Natural killer cell treated with Interleukin-12 subunit alpha and Interleukin-12 subunit beta and Interleukin-15 and Interleukin-18, amount 100 ng/mL, for 72 hours (primary cell): ENCODE measurements at places on chromosomes 5 and 9. TPM values are rescaled to one million over a fixed set of nuclear protein-coding genes. Genes with fewer than 3 reads are reported as not detected.

DNA sequence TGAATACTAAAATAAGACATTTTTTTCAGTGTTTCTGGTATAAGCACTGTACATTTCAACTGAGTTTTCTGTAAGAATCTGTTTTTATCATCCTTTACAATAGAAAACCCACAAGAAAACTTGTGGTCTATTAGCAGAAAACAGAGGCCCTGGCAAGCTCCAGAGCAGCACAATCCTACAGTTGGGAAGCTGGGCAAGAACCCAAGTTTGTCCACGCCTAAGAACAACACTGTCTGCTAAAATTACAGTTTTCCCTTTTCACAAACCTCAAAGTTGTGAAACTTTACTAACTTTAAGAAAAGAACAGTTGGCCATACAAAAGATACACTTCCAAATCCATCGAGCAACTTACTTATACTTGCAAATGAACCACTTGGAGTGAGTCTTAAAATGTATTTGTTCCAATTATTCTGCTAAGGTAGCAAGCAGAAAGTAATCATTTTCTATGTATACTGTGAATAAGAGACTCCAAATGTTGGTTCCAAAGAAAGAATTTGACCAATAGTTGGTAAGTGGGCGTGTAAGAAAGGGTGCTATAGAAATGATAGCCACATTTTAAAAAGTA, 982.0 kb upstream of the ARRDC3 start:
- H3K27ac ChIP-seq = no peak overlapping the region
- no peaks in the 10 kb centered on the region for H3K36me3 ChIP-seq
- no peak for DNase-seq
- no peak overlapping the region for H3K4me3 ChIP-seq

GRCh38 chr9:127285965-127286364, 21.4 kb downstream of the GARNL3 start:
- DNase-seq = no peak
- no peak overlapping the region for H3K4me3 ChIP-seq
- no peaks in the 10 kb centered on the region for H3K4me1 ChIP-seq
- no peak overlapping the region for H3K27ac ChIP-seq

DNA sequence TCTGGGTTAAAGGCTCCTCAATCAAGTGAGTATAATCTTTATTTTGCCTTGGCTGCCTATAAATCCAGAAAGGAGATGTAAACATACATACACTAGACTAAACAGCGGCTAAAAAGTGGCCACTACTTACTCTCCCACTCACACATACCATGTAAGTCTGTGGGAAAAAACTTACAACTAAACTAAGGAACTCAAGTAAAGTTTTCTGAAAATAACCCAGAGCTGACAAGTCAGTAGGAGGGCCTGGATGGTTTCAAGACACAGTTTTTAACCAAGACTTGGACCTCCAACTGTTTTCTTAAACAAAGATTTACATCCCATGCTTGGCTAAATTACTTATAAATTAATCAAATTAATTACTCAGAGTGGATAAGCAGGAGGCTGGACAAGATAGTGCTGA, 64.5 kb downstream of the CEP120 start:
- no peak overlapping the region for H3K4me3 ChIP-seq
- no peak for DNase-seq
- no peak overlapping the region for H3K27ac ChIP-seq
- H3K27me3 ChIP-seq = no peaks in the 10 kb centered on the region
- no peaks in the 10 kb centered on the region for H3K4me1 ChIP-seq
- peaks cover 37% of the 10 kb centered on the region for H3K36me3 ChIP-seq

DNA sequence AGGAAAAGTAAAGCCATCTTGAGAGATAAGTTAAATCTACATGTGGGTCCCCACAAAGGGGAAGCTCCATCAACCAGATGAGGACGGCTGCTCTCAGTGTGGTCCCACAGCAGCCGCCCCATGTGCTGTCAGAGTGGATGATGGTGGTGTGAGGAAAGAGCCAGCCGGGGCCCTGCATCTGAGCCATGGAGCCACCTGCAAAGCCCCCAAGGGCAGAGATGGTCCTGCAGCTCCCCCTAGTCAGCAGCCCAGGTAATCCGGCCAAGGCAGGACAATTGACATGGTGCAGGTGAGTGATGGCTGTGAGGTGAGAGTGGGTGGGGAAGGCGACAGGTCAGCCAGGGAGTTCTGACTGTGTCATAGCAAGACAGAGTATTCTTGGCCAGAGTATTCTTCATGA, 458.8 kb downstream of the ICE1 start:
- no peak overlapping the region for H3K4me3 ChIP-seq
- H3K27me3 ChIP-seq = peaks cover 5% of the 10 kb centered on the region

- H3K27ac ChIP-seq = no peak overlapping the region
- no peaks in the 10 kb centered on the region for H3K36me3 ChIP-seq
- peaks cover 21% of the 10 kb centered on the region for H3K27me3 ChIP-seq
- DNase-seq = no peak
Observed at GRCh38 chr5:39502704-39503103, 77.9 kb upstream of the DAB2 start.

GRCh38 chr5:123037104-123037418, 536 bp upstream of the PPIC start:
- DNase-seq = no peak
- no peak overlapping the region for H3K4me3 ChIP-seq
- H3K36me3 ChIP-seq = peaks cover 4% of the 10 kb centered on the region

- H3K27ac ChIP-seq = peak overlapping the region; percentile 47
- peak; percentile 89 for DNase-seq
- peaks cover 7% of the 10 kb centered on the region for H3K27me3 ChIP-seq
- H3K4me1 ChIP-seq = peaks cover 63% of the 10 kb centered on the region
- H3K4me3 ChIP-seq = peak overlapping the region; percentile 22
Observed at GRCh38 chr5:132095424-132095972, 21.9 kb downstream of the CSF2 start.

DNA sequence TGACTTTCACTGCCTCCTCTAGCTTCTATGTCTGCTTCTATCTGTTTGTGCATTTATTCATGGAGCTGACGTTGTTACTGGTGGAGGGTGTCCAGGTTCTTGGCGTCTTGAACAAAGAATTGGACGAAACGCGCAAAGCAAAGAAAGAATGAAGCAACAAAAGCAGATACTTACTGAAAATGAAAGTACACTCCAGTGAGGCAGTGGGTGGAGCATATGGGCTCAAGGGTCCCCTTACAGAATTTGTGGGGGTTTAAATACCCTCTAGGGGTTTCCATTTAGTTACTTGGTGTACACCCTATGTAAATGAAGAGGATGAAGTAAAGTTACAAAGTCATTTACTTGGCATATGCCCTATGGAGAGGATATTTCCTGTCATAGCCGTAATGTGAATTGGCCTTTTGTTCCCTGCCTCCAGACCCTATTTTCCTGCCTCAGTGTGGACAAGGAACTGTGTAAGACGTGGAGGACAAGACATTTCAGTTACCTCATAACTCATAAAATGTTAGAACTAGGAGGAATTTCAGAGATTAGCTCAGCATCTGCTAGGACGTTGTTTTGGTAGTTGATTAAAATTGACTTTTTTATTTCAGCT, 3.1 kb downstream of the POLR3G start:
- H3K27me3 ChIP-seq = no peaks in the 10 kb centered on the region
- peaks cover 23% of the 10 kb centered on the region for H3K4me1 ChIP-seq
- no peaks in the 10 kb centered on the region for H3K36me3 ChIP-seq

GRCh38 chr9:97615439-97616072, 17.6 kb downstream of the TSTD2 start:
- no peaks in the 10 kb centered on the region for H3K27me3 ChIP-seq
- DNase-seq = no peak
- H3K4me1 ChIP-seq = peaks cover 12% of the 10 kb centered on the region
- no peak overlapping the region for H3K4me3 ChIP-seq

GRCh38 chr9:91700475-91700874, 249.6 kb downstream of the ROR2 start:
- H3K27me3 ChIP-seq = peaks cover 5% of the 10 kb centered on the region
- peaks cover 6% of the 10 kb centered on the region for H3K4me1 ChIP-seq
- H3K4me3 ChIP-seq = no peak overlapping the region
- no peak overlapping the region for H3K27ac ChIP-seq
- peaks cover 6% of the 10 kb centered on the region for H3K36me3 ChIP-seq

DNA sequence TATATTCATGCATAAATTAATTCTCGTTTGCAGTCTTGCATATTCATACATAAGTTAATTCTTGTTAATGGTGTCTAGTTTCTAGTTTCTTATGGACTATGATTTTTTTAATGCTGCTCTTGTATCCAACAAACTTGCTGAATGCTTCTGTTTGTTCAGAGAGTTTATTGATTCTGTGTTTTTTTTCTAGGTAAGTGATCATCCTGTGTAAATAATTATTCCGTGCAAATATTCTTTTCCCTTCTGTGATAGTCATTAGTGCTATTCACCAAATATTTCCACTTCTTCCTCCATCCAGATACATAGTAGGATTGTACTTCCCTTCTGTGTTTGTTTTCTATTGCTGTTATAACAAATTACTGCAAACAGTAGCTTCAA, 35.8 kb upstream of the SHISAL2B start:
- no peak for DNase-seq
- H3K36me3 ChIP-seq = no peaks in the 10 kb centered on the region
- H3K27me3 ChIP-seq = peaks cover 8% of the 10 kb centered on the region
- no peak overlapping the region for H3K27ac ChIP-seq

DNA sequence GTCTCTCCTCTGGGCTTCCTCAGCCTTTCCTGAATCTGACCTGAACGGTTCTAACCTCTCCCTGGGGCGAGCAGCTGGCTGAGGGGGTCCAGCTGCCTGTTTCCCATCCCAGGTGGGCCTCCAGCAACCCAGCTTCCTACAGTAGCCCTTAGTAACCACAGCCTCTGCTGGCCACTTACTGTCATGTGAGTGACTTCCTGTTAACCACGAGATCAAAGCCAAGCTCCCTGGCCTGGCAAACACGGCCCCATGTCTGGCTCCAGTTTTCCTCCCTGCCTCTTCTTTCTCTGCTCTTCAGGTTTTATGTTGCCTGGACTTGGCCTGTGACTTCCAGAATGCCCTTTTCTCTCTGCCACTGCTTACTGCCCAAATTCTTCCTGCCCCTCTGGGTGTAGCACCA, 47.2 kb upstream of the DAB2IP start:
- H3K4me3 ChIP-seq = no peak overlapping the region
- H3K27me3 ChIP-seq = peaks cover 20% of the 10 kb centered on the region
- H3K36me3 ChIP-seq = no peaks in the 10 kb centered on the region
- DNase-seq = no peak

DNA sequence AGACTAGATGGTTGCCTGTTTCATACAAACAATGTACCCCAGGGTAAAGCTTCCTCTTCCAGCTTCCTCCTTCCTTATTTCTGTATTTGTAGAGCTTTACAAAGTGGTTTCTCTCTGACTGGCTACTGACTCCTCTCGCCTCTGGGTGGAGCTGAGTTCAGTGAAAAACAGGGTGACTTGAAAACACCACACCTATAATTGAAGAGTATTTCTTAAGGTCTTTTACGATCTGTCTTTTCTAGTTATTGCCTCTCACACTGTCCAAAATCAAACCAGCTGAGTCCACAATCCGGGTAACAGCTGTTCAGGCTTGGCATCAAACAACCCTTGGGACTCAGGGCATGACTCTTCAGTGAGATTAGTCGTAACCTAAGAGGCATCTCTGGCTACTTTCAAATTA, 200.4 kb downstream of the ARRDC3 start:
- DNase-seq = no peak
- no peak overlapping the region for H3K4me3 ChIP-seq
- H3K36me3 ChIP-seq = no peaks in the 10 kb centered on the region

GRCh38 chr9:38015906-38016305, 53.1 kb downstream of the SHB start:
- H3K4me3 ChIP-seq = no peak overlapping the region
- no peaks in the 10 kb centered on the region for H3K36me3 ChIP-seq
- H3K27ac ChIP-seq = no peak overlapping the region

DNA sequence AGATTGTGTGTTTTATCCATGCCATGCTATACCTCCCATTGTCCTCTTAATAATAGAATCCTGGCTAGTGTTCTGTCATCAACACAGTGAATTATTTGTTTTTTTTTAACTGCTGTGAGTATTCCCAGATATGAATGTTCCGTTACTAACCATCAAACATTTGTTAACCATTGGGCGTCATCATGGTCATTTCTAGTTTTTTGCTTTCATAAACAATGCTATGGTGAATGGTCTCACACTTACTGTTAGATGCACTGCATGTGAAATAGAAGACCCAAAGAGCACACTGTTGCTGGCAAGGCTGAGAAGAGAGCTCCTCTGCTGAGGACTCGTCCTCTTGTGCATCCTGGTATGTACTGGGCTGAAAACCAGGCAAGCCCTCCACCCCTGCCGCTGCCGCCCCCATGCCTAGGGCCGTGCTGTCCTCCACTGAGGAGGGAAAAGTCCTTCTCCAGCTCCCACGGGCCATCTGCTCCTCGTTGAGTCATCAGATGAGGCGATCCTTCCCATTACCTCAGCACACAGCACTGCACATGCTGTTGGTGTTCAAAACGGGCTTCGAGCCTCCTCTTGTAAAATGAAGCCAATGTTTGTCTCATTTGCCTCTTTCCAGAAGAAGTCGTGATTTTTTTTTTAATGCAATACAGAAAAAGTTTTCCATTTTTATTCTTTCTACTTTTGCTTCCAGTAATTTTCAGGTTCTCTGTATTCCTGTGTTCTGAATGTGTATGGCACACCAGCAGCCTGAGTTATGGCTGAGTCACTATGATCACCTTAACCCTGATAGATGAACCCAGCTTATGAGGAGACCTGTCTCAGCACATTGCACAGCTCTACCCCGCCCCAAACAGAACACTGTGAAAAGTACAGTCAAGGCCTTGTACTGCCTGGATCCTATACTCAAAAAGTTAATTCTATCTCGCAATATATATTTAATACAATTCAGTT, 219.0 kb downstream of the AOPEP start:
- H3K27me3 ChIP-seq = no peaks in the 10 kb centered on the region
- no peak for DNase-seq
- H3K36me3 ChIP-seq = no peaks in the 10 kb centered on the region
- no peak overlapping the region for H3K27ac ChIP-seq
- H3K4me1 ChIP-seq = peaks cover 5% of the 10 kb centered on the region

DNA sequence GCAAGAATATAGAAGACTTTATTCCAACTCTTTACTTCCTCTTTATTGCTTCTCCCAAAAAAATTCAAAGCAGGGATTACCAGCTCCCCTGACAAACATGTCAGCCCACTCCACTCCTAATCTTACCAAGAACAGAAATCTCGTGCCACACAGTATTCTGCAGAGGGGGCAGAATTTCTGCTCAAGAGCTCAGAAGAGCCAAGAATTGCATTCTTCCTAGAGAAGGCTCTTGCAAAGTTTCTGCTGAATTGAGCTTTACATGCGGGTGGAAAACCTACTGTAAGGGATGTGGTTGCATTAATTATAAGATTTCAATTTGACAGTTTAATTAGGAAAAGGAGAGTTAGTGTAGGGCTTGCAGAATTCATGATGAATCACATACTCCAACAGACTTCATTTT, 428.5 kb downstream of the CETN3 start:
- no peaks in the 10 kb centered on the region for H3K27me3 ChIP-seq
- H3K27ac ChIP-seq = no peak overlapping the region
- H3K4me1 ChIP-seq = no peaks in the 10 kb centered on the region
- H3K4me3 ChIP-seq = no peak overlapping the region
- H3K36me3 ChIP-seq = no peaks in the 10 kb centered on the region
- DNase-seq = no peak

FOXD4L6 gene
- total RNA-seq = not detected

GPR150 gene
- not detected for total RNA-seq

KIF4B gene
- total RNA-seq = not detected

TCF7 gene
- 6.1 TPM for total RNA-seq

TARS1 gene
- 204 TPM for total RNA-seq

ELOVL7 gene
- total RNA-seq = not detected
